DMS 273 treated with DMSO at 0.1 percent for 48 hours (cell line): ENCODE measurements at places on chromosomes 3 and 15.

GRCh38 chr15:68415501-68416157, 16.3 kb downstream of the ITGA11 start:
- no peak for DNase-seq

- no peak for DNase-seq
Measured at GRCh38 chr3:146313746-146314111, 62.8 kb upstream of the PLSCR4 start.

GRCh38 chr3:22908989-22909507, 294.1 kb upstream of the UBE2E2 start:
- no peak for DNase-seq

DNA sequence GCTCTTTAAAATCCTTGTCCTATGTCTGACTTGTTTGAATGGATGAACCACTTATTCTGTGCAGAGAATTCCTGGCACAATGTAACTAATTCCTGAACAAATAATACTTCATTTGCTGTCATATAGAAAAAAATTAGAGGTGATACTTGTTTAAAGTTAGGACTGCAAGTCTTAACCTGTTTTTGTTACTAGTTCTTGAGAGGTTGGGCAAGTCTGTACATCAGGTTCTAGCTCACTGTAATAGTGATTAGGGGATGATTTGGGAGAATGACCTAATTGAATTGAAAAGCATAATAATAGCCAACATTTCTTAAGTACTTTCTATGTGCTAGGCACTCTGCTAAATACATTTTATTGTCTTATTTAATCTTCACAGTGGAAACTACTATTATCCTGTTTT, 49.3 kb downstream of the GMPS start:
- no peak for DNase-seq

DNA sequence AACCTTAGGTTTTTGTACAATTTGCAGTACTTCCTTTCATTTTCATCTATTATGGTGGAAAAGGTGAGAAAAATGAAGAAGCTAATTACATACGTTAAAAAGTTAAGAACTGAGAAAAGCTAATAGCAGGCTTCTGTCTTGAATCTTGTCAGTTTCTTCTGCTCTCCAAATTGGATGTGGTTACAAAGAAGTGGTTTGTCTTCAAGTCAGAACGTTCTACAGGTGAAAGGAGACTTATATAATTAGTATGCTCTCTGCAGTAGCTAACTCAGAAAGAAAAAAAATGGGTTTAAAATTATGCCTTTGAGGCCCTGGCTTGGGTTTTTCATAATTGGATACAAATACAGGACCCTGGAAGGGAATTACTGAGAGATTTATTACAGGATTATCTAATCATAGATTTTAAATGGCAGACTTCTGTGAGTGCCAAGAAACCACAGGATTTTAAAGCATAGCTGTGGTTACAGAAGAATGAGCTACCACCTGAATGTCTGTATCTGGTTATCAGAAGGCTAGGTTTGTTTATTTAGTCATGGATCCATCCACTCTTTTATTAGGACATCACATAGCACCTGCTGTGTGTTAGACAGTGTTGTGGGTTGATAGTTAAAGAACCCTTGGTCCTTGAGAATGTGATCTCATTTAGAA, 528.1 kb upstream of the MCTP2 start:
- no peak for DNase-seq

DNA sequence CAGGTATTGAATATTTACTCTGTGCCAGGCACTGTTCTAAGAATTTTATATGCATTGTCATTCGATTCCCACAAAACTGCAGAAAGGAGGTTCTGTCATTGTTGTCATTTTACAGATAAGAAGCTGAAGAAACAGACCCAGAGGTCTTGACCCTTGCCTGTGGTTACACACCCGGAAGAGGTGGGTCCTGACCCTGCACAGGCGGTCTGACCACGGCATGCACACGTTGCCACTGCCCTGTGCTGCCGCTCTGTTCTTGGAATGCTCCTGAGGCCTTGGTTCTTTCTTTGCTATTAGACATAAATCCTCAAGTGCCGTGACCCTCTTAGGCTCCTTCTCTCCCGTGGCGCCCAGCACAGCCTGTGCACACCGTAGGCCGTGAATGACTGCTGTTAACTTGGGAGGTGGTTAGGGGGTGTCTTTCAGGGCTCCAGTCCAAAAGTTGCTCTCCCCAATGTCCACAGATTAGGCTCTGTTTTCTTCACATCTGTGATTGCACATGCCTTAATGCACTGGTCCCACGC, 74.1 kb upstream of the PLXNA1 start:
- no peak for DNase-seq

DNA sequence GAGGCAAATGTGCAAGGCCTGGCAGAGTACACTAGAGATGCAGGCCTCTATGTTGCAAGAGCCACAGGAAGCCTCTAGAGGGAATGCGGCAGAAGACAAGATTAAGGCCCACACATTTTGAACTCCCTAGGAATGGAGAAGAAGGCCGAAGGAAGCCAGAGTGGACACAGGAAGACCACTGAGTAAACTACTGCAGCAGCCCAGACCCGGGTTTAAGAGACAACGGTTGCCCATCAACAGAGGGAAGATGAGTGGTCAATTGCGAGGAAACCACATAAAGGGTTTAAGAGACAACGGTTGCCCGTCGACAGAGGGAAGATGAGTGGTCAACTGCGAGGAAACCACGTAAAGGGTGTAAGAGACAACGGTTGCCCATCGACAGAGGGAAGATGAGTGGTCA, 14.6 kb downstream of the CHSY1 start:
- DNase-seq = no peak

- no peak for DNase-seq
Measured at GRCh38 chr3:123143669-123144411, 57.9 kb upstream of the SEC22A start.

DNA sequence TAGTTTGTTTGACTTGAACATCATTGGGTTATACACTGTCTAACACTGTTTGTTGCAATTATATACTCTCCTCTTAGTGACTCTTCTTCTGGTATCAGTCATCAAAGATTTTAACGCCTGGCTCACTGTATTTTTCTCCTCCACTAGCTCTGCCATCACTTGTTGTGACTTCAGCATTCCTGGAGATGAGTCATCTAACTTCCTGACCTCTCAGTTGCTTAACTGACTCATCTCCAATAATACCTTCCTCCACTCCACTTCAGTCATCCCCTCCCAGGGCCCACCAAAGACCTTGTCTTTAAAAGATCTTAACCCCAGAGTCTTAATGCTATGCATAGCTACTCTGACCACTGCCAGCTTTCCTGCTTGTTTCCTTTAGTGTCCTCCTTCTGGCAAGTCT, 28.6 kb upstream of the CLSTN2 start:
- DNase-seq = no peak

- no peak for DNase-seq
Measured at GRCh38 chr3:27637346-27637995, 84.7 kb downstream of the EOMES start.
